ENCODE measurements at places on chromosomes 3 and 15. TPM values are rescaled to one million over a fixed set of nuclear protein-coding genes. Genes with fewer than 3 reads are reported as not detected.

CCDC39 gene
- total RNA-seq: not detected

PLSCR1 gene
- total RNA-seq: 23.6 TPM

LINGO1 gene
- 1.7 TPM for total RNA-seq

TMEM266 gene
- total RNA-seq: 0.10 TPM

AGTR1 gene
- 2.2 TPM for total RNA-seq

IMPG2 gene
- 0.20 TPM for total RNA-seq

HTR3E gene
- not detected for total RNA-seq

IQCF5 gene
- total RNA-seq: not detected

CXCR6 gene
- 0.59 TPM for total RNA-seq

CCDC54 gene
- not detected for total RNA-seq

VILL gene
- 2.7 TPM for total RNA-seq

C15orf40 gene
- 8.8 TPM for total RNA-seq

ARNT2 gene
- total RNA-seq: 4.1 TPM

TLR9 gene
- total RNA-seq: 0.17 TPM

PLSCR2 gene
- not detected for total RNA-seq

KCNAB1 gene
- 2.4 TPM for total RNA-seq

FBXW12 gene
- not detected for total RNA-seq

MOBP gene
- total RNA-seq: not detected

PAQR5 gene
- 1.7 TPM for total RNA-seq

TMC3 gene
- not detected for total RNA-seq

DNAJA4 gene
- total RNA-seq: 85.9 TPM

IL20RB gene
- total RNA-seq: 0.12 TPM

TMEM45A gene
- 3.2 TPM for total RNA-seq

C3orf20 gene
- not detected for total RNA-seq

MYRIP gene
- 0.84 TPM for total RNA-seq

TEX55 gene
- total RNA-seq: not detected

GANC gene
- total RNA-seq: 16.4 TPM

MST1R gene
- total RNA-seq: 2.3 TPM

EBLN2 gene
- total RNA-seq: 0.69 TPM

OSTN gene
- not detected for total RNA-seq

SRGAP3 gene
- total RNA-seq: 6.4 TPM

PLA2G4E gene
- not detected for total RNA-seq

MYO5C gene
- total RNA-seq: 2.1 TPM

EXOG gene
- 27.0 TPM for total RNA-seq

RPUSD2 gene
- 11.4 TPM for total RNA-seq

SPTBN5 gene
- total RNA-seq: 3.6 TPM

ATP10A gene
- 1.2 TPM for total RNA-seq

LRRC31 gene
- not detected for total RNA-seq

ARGFX gene
- total RNA-seq: not detected

CCR1 gene
- 2.4 TPM for total RNA-seq

EFCC1 gene
- 3.0 TPM for total RNA-seq

SLC28A1 gene
- total RNA-seq: 0.50 TPM

HRG gene
- total RNA-seq: not detected

RPS27L gene
- total RNA-seq: 157 TPM

EFHB gene
- total RNA-seq: not detected

GRK7 gene
- total RNA-seq: not detected

CRYBG3 gene
- 20.4 TPM for total RNA-seq

ITPKA gene
- total RNA-seq: 6.0 TPM

GALK2 gene
- total RNA-seq: 38.3 TPM

TP63 gene
- total RNA-seq: 0.20 TPM

CCDC9B gene
- total RNA-seq: 169 TPM

B3GALNT1 gene
- total RNA-seq: 56.3 TPM

ZPLD1 gene
- total RNA-seq: not detected

PSTPIP1 gene
- 2.4 TPM for total RNA-seq

SLC22A14 gene
- not detected for total RNA-seq

EPHB3 gene
- 1.6 TPM for total RNA-seq

IL17RC gene
- total RNA-seq: 36.0 TPM

CEMIP gene
- not detected for total RNA-seq

Measured in left ventricle myocardium superior (tissue), 1 donor.